Activated CD8-positive, alpha-beta memory T cell treated with anti-CD3 and anti-CD28 coated beads, Interleukin-2, amount 10 ng/mL, durations not matched to agents 7 days and 5 days (primary cell): ENCODE measurements at places on chromosomes 12 and 14. TPM values are rescaled to one million over a fixed set of nuclear protein-coding genes. Genes with fewer than 3 reads are reported as not detected.

- DNase-seq: no peak
- H3K27ac ChIP-seq: no peak overlapping the region
- H3K4me1 ChIP-seq: peaks cover 7% of the 10 kb centered on the region
- H3K4me3 ChIP-seq: no peak overlapping the region
Observed at GRCh38 chr12:76263696-76264095, 84.5 kb downstream of the BBS10 start.

Gene ARHGAP9
- 363 TPM for total RNA-seq

- H3K4me1 ChIP-seq: peaks cover 25% of the 10 kb centered on the region
- no peak overlapping the region for H3K4me3 ChIP-seq
- H3K27me3 ChIP-seq: peaks cover 62% of the 10 kb centered on the region
- no peak overlapping the region for H3K27ac ChIP-seq
- no peak for DNase-seq
Observed at GRCh38 chr12:48994224-48995085, 4.7 kb downstream of the DDN start.

Gene CRIP1
- 574 TPM for total RNA-seq

DNA sequence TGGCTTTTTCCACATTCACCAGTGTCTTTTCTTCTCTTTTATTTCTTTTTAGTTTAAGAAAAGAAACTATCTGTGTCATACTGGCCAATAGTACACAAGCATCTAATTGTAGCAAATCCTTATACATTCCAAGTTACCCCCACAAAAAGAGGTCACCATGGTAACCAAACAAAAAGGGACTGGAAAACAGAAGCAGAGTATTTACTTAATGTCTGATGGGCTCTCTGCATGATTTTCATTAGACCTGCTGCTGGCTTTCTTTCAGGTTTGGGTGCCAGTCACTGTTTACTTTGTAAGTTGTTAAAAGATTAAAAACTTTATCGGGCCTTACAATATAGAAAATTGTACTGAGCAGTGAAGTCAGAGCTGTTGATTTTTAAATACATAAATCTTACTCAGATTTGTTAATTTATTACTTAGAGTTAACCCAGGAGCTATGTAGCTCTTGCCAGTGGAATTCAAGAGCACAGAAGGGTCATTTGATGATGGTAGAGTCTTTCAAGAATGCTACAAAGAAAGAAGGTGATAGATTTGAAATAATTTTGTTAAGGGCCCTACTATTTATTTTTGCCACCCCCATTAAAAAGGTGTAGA lies 123.9 kb downstream of the BRMS1L start:
- no peaks in the 10 kb centered on the region for H3K4me1 ChIP-seq
- no peak for DNase-seq
- peaks cover 14% of the 10 kb centered on the region for H3K27me3 ChIP-seq

GRCh38 chr12:92775416-92775815 lies 72.6 kb downstream of the PLEKHG7 start:
- no peak overlapping the region for H3K4me3 ChIP-seq
- peaks cover 2% of the 10 kb centered on the region for H3K4me1 ChIP-seq
- peaks cover 14% of the 10 kb centered on the region for H3K36me3 ChIP-seq

DNA sequence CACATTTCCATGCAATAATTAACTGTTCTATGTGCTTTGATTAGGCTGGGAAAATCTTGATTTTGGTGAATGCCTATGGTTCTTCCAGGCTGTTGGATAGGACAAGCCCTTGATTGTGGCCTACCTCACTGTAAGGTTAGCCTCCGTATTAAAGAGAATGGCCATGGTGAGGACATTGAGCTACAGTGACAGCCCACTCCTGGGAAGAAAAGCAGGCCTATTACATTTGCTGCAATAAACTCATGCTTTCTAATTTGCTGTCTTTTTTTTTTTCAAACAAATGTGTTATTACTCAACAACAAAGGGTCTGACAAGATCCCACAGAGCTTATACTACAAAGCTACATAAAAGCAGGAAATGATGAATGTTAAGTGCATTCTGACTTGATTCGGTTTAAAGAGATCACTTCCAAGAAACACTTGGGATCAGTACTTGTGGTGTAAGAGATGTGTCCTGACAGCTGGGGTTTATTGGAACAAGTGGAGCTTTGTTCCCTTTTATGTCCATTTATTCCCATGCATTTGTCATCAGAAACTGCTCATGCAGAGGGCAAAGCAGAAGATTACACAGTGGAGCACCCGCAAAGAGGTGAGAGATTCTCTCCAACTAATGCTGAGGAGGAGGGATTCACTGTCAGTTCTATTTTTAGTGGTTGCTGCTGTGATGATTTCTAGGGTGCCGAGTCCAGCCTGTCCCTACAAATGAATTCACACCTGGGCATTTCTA lies 29.1 kb upstream of the KCNK10 start:
- H3K27me3 ChIP-seq: no peaks in the 10 kb centered on the region
- DNase-seq: no peak
- no peak overlapping the region for H3K27ac ChIP-seq

Gene RNF212B
- total RNA-seq: not detected

Gene DPPA3
- total RNA-seq: not detected

GRCh38 chr12:56205445-56205844 lies 16.2 kb upstream of the SMARCC2 start:
- no peak overlapping the region for H3K4me3 ChIP-seq
- H3K4me1 ChIP-seq: no peaks in the 10 kb centered on the region
- H3K27ac ChIP-seq: no peak overlapping the region

DNA sequence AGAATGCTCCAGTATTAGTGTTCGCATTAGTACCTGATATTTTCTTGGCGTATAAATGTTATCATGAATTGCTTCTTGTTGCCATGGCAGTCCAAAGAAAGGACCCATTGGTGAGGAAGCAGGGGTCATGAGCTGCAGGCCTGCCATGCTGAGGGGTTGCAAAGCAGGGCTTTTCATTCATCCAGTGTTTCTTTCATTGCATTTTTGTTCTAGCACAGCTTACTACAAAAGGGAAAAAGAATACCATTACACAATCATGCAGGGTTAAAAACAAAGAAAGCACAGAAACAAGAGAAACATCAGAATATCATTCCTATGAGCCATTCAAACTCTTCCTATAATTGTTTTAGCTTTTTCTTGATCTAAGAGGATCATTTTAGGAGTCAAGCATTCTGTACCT lies 24.0 kb downstream of the DICER1 start:
- no peak overlapping the region for H3K27ac ChIP-seq
- H3K4me1 ChIP-seq: peaks cover 17% of the 10 kb centered on the region
- H3K27me3 ChIP-seq: no peaks in the 10 kb centered on the region
